ENCODE measurements at places on chromosomes 12 and 14.

- no peak for DNase-seq
Observed at GRCh38 chr12:16474801-16475200, 127.4 kb downstream of the MGST1 start.

DNA sequence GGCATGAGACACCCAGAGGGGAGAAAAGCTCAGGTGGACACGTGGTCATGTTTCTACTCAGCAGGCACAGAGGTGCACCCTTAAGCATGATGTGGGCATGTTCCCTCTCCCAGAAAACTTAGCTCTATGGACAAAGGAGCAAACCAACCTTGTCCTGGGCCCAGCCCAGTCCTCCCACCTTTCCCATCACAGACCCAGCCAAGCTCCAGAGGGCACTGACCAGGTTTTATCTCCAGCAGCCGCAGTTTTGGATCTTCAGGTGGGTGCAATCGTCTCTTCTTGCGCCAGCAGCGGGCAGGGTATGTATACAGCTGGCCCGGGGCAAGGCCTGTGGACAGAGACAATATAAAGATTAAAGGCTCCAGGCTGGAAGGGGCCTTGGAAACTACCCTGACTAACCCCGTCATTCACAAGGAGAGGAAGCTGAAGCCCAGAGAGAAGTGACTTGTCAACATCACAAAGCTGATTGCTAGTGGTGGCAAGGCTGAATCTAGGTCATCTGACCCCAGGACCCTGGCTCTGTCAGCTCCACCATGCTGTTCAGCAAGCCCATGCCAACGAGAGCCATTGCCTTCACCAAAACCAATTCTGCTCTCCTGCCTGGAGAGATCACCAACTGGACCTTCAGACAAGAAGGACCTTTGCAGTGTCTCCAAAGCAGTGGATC lies 140.7 kb downstream of the DPF3 start:
- no peak for DNase-seq

DNA sequence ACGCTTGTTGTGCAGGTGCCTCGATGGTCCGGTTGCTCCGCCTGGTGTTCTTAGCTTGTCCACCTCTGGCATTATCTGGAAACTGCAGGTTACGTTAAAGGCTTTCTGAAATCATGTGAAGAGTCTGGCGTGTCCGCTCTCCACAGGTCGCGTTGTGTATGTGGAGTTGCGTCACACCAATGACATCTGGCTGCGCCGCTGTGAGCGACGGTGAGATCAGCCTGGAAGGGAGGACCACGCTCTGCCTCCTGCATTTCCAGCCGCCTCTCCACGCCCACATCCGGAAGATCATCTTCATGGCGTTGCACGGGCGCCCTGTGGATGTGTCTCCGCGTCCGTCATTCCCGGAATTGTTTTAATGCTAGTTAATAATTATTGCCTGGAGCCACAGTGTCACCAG lies 50.6 kb upstream of the GALNT9 start:
- DNase-seq = no peak

- no peak for DNase-seq
Observed at GRCh38 chr14:72332871-72333270, 400.6 kb downstream of the RGS6 start.

- no peak for DNase-seq
Observed at GRCh38 chr14:57417228-57417627, 26.8 kb downstream of the NAA30 start.

DNA sequence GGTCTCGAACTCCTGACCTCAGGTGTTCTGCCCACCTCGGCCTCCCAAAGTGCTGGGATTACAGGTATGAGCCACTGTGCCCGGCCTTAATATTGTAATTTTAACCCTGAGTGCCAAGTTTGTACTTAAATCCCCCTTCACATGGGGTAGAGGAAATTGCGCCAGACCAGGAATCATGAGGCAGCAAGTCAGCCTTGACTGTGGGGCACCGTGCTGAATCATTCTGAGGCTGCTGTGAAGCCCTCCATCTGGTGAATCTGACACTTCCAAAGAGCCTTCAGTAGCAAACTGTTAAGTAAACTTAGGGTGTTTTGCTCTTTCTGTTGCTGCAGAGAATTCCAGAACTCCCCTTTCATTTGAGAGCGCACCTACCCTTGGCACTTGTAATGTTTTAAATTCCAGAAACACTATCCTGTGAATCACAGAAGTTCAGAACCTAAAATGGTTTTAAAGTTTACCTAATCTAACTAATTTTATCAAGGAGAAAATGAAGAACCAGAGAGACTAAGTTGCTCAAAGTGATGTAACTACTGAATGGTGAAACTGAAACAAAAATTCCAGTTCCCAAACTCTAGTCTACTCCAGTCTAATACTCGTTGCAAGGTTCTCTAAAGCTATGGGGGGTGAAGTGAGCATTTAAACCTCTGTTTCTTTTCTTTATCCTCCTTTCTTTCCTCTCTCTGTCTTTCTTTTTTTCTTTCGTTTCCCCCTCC lies 7.5 kb downstream of the HEBP1 start:
- no peak for DNase-seq

DNA sequence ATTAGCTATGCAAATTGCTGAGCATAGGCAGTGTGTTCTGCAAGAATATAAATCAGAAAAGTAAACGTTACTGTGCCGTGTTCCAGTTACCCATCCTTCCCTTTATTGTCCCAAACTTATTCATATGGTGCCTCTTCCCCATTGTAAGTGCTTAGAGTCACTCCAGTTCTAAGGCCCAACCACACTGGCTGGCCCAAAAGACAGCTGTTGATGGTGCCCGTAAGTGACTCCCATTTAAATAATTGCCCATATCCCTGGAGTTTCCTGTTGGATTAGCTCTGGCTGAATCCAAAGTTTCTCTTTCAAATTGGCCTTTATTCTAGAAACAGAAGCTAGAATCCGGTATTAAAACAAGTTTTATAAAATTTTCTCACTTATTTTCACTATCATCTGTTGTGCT lies 400.1 kb upstream of the DDHD1 start:
- DNase-seq = no peak

DNA sequence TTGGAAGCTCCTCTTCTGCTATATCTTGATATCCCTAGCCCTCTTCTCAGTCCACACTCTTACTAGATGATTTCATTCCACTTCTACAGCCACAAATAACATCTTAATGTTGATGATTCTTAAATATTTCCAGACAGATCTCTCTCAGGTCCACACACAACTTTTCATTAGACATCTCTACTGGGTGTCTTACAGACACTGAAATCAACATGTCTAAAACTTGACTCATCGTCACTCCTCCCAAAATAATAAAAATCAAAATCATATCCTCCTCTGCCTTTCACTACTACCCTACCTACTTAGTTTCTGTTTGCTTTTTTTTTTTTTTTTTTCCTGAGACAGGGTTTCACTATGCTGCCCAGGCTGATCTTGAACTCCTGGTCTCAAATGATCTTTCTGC lies 11.9 kb downstream of the PRDM4 start:
- no peak for DNase-seq

GRCh38 chr12:90924406-90924805 lies 30.6 kb downstream of the CCER1 start:
- no peak for DNase-seq

DNA sequence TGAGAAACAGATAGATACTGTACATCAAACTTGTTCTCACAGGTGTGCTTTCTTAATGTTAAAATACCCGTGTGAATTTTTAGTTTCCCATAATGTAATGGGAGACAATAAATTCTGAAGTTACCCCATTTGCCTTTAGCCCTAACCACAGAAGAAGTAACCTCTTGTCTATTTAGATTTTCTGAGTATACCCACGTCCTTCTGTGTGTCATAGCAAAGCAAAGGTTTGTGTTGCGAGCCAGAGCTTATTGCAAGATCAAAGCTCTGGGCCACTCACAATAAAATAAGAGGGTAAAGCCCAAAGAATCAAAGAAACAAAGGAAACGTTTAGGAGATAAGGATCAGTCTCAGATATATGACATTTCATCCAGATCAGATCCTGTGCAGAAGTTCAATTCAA lies 73.9 kb downstream of the BMP4 start:
- DNase-seq = no peak

- DNase-seq = no peak
Observed at GRCh38 chr12:54571193-54572188, 17.0 kb downstream of the PPP1R1A start.

GRCh38 chr12:39269492-39269891 lies 173.4 kb downstream of the KIF21A start:
- DNase-seq = no peak

- DNase-seq = no peak
Observed at GRCh38 chr12:98594050-98594835, 757 bp downstream of the SLC25A3 start.

DNA sequence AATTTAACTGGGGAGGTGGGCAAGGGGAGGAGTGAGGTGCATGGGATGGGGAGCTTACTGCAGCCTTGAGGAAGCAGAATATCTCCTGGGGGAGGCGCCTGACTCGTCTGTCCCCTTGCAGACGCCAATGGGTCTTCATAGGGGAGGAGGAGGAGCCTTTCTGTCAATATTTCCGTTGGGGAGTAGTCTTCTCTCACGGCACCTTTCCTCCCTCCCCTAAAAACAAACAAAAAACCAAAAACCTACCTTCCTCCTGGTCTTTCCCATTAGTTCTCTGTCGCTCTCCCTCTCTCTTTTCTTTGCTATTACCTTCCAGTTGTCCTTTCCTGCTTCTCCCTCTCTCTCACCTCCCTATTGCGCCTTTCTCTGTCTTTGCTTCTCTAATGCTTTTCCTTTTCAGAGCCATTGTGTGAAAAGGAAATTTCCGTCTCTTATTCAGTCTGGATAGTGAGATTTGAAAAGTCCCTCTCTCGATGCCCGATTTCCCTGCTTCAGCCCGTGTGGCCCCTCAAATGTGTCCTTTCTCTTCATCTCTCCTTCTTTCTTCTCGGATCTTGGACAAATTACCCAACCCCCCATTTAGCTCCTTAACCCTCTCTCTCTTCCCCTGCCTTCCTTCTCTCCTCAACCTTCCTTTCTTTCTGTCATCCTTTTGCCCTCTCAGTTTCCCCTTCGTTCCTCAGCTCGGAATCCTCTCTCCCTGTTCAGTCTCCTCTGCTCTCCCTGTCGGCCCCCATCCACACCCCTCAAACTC lies 5.9 kb downstream of the GPR84 start:
- peak; percentile 51 for DNase-seq

Data from activated naive CD4-positive, alpha-beta T cell treated with Interleukin-2 at 50 U/mL for 16 hours (primary cell).